CD4-positive, alpha-beta T cell treated with Interleukin-12 subunit alpha and Interleukin-12 subunit beta, for 1 hour (primary cell): ENCODE measurements at places on chromosomes 3 and 15.

- no peak for DNase-seq
These were observed 422.2 kb downstream of the GBE1 start for GRCh38 chr3:81339040-81339845.

DNA sequence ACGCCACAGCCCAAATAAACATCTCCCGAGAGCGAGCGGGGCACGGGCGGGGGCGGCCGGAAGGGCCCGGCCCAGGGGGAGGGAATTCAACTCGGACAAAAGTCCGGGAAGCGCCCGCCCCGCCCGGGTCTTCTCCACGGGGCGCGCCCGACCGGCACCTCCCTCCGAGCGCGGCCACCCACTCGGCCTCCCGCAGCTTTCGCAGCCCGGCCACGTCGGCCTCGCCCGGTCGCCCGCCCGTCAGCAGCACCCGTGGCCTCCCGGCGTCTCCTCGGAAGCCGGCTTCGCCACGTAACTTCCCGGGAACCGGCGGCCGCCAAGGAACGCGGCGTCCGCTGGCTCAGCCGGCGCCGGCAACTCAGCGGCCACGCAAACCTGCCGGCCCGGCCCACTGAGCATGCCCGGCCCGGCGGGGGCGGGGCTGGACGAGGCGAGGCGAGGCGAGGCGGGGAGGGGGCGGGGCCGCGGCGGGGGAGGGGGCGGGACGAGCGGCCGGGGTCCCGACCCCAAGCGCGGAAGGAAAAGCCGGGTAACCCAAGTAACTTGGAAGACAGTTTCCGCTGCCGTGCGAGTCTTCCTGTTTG lies at the start of gene TJP1:
Gene TJP1, minus strand, starts transcription at position 369 of the 584 bp plus-strand sequence. CDS start 440 bp downstream, outside the sequence.
- DNase-seq, result no peak

DNA sequence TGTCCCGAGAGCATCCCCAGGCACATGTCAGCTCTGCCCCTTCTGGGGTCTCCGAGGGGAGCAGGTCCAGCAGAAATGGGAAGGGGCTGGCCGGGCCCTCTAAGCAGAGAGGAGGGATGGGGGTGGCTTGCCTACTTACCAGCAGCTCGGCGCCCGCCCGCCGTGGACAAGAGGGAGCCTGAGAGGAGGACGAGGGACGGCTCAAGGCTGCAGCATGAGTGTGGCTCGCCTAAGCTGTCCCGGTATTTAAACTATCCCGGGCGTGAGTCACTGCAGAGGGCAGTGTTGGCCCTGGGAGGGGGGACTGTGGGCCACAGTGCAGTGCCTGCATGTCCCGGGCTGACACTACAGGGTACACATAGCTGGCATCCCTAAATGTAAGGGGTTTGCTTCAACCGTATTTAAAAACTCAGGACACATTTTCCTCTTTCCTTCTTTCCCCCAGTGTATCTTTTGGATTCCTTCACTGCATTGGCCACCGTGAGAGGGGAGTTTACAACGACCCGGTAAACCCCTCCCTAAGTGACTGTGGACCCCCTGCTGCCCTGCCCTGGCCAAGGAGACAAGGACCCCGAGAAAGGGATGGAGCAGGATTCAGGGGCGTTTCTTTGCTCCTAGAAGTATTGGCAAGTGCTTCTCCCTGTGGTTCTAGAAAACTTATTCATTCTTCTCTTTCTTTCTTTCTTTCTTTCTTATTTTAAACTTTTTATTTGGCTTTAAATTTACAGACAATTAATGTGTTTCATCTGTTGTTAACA lies at the start of gene LRRC15:
Gene LRRC15, minus strand, starts transcription at position 222 of the 758 bp plus-strand sequence. CDS start 8,700 bp downstream, outside the sequence.
- DNase-seq, result no peak

GRCh38 chr15:44261007-44261706 lies 27.4 kb upstream of the GOLM2 start:
- no peak for DNase-seq

GRCh38 chr3:7461202-7461825 lies 600.4 kb downstream of the GRM7 start:
- DNase-seq, result no peak

GRCh38 chr3:59609657-59610348 lies 560.0 kb upstream of the CFAP20DC start:
- DNase-seq, result no peak
